ENCODE measurements at places on chromosomes 6 and 20.

- DNase-seq: no peak
Measured at GRCh38 chr6:64838726-64839125, 868.3 kb downstream of the EYS start.

DNA sequence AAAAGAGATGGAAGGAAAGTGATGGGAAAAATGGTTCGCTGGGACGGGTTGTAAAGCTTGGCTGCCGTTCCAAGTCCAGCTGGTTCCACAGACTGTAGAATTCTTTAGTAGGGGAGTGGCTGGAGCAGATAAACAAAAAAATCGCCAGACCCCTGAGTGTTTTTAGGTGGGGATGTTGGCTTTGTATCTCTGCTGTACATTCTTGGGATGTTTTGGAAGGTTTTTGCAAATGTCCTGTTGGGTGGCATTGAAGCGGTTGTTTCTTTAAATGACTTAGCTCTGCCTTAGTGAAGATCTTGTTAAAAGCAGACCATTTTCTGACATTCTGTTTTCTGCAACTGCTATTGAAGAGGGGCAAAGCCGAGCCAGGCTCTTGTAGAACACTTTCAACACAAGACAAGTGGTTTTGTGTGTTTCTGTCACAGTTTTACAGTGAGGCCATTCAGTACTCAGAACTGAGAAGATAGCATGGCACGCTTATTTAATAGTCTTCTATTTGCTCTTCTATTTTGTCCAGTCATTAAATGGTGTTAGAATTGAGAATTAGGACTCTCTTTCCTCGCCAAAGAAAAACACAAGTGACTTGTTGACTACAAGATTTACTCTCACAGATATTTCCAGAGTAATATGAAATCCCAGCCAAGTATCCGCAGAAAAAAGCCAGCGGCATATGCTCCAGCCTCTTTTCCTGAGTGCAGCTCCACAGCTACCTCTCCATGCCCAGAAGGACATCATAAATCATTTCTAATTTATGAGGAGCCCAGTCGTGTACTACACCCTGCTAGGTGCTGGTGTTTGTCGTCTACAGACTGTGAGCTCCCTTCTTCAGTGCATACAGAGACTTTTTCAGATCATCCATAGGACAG is 65.8 kb downstream of the PHACTR2 start:
- no peak for DNase-seq

- DNase-seq: no peak
Measured at GRCh38 chr6:147468634-147469033, 39.9 kb upstream of the SAMD5 start.

GRCh38 chr6:126156973-126157372 is 170.6 kb downstream of the TRMT11 start:
- peak; percentile 2 for DNase-seq

DNA sequence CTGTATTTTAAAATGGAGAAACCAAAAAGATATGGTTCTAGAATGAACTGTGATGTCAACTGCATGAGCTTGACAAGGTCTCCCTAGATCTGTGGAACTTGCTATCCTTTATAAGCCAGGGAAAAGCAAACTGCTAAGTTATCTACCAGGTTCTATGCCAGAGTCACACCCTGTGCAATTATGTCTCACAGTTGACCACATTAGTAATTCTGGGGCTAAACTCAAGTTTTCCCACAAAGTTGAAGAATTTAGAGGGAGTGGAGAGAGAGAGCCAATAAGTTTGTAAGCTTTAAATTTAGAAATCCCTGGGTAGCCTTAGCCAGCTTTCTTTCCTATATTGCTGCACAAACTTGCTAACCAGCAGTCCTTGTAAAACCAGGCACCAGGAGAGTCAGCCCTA is 407.0 kb upstream of the SASH1 start:
- DNase-seq: no peak

DNA sequence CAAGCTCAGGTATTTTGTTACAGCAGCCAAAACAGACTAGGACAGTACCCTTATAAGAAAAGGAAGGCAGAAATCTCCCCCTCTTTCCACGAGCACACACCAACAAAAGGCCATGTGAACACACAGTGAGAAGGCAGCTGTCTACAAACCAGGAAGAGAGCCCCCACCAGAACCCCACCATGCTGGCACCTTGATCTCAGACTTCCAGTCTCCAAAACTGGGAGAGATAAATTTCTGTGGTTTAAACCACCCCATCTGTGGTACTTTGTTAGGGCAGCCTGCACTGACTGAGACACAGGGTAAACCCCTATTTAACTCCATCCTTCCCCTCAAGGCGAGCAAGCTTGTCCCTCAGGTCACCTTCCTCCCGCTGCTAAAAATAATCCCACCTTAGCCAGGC is 475.8 kb upstream of the JARID2 start:
- no peak for DNase-seq

DNA sequence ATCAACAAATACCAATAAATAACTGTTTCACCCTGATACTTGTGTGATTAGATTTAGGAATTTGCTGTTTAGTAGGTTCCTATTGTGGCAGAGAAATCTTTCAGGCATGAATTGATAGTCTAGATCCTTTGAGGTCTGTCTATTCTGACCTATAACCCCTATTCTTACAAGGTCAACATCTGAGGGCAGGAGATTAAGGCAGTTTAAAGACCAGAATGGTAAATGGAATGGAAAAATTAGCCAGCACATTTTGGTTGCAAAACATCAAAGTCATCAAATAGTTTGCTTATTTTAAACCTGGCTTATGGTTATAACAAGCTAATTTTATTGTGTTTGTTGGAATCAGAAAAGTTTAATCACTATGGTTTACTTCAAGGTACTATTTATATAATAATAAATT is 78.4 kb downstream of the LIN28B start:
- DNase-seq: no peak

Data from Calu3 (cell line).